Stimulated activated CD8-positive, alpha-beta memory T cell treated with anti-CD3 and anti-CD28 coated beads, Interleukin-2, amount 100 ng/mL, for 48 hours (primary cell): ENCODE measurements at places on chromosomes 7 and 10.

GRCh38 chr10:46541017-46541661, 15.3 kb downstream of the GPRIN2 start:
- DNase-seq = no peak

GRCh38 chr7:29013082-29013695, 55.1 kb upstream of the TRIL start:
- no peak for DNase-seq

GRCh38 chr10:93224005-93224779, 150.5 kb downstream of the CYP26A1 start:
- no peak for DNase-seq

DNA sequence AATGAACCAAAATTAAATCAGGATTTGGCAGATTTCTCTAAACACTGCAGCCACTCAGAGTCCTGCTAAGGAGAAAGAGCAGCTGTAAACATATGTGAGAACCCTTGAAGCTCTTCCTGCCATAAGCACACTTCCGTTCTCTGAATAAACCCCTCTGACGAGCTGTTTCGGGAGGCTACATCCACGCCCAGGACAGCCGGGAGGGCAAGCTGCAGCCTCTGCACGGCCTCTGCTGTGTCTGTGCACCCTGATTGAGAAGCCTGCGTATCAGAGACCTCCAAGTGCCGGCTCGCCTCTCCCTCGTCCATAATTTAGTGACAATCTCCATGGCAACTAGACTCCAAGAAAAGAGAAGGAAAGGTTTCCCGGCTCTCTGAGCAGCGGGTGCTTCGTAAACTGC, 114.4 kb downstream of the PTPRN2 start:
- DNase-seq = no peak

DNA sequence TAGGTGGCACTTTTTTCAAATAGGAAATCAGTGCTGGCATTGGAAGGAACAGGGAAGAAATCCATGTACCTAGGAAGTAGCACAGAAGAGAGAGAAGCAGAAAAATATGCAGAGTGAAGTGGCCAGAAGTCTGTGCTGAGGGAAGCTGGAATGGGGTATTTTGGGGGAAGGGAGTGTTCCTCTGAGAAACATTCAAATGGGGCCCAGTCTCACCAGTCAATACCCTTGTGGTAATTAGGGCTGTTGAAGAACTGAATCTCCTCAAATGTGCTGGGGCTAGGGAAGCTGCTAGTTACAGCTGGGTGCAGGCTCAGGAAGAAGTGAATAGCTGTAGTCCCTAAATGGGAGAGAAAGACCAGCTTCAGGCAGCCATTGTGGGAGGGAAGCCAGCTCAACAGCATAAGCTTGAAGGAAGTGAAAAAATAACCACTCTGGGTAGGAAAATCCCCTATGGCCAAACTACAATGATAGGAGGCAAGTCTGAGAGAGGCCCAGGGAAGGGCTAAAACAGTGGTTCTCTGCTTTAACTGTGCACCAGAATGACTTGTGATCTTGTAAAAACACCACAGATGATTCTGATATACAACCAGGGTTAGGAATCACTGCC, 7.6 kb downstream of the NDST2 start:
- no peak for DNase-seq

DNA sequence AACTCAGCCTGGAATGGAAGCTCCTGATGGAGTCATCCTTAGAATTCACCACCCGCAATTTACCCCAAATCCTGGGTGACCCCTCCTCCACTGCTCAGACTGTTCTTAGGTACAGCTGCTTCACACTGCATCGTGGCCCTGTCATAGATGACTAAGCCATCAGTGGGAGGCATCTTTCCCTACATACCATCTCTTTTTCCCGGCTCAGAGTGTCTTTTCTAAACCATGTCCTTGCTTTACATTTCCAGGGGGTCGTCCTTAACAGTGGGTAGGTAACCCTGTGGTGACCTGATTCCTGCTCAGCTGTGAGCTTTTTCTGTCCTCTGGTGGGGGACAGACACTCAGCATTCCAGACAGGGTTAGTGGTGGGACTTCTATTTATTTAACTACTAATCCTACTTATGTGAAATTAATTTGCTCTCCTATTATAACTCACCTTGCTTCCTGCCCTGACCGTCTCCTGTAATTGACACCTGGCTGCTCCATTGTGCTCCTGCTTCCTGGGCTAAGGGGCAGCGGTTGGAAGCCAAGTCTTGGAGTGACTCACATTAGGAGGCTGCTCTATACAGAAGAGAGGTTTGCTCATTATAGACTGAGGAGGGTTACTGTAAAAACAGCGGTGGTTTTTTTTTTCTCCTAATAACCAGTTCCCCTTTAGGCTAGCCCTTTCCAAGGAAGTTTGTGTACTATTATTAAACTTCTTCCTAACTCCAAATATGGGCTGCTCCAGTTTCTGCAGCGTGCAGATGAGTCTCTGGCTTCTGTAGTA, 40.6 kb downstream of the PYROXD2 start:
- DNase-seq = no peak

GRCh38 chr10:1968257-1969033, 231.1 kb upstream of the ADARB2 start:
- DNase-seq = no peak

GRCh38 chr7:30429156-30429530, 49.4 kb downstream of the NOD1 start:
- DNase-seq = no peak

- no peak for DNase-seq
These were observed 89.0 kb downstream of the TRIM24 start for GRCh38 chr7:138549082-138549481.
